KG1 (cell line): ENCODE measurements at places on chromosomes 5 and 9.

DNA sequence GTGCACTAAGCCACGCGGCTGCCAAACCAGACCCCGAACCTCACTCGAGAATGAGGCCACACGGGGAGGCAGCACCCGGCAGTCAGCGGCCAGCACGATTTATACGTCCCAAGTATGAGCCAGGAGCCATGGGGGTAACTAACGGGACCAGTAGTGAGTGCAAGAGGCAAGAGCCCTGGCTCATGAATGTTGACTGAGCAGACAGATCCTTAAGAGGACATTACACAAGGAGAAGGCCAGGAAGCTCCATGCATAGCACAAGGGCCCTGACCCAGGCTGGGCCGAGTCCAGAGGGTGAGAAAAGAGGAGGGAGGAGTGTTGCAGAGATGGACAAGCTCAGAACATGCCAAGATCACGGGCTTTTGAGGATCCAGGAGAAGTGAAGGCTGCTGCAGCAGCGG is 58.6 kb upstream of the PHYKPL start:
- DNase-seq = no peak

- DNase-seq = no peak
Measured at GRCh38 chr9:15135164-15135792, 171.7 kb downstream of the TTC39B start.

DNA sequence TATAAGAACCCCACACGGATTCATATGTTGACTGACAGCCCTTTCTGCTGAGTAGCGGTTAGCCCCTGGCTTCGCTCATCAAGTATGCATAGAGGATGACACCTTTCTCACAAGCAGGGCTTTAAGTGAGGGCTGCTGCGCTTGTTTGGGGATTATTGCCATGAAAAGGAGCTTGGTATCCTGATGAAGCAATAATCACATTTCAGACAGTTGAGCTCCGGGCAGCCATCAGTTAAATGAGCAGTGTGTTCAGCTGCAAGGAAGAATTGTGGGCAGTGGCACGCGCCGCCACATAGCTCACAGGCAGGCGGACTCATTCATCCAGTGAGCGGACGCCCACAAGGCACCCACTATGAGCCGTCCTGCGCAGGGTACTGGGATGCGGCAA is 77.6 kb downstream of the NEK6 start:
- no peak for DNase-seq

- no peak for DNase-seq
Measured at GRCh38 chr5:44885903-44886302, 77.2 kb downstream of the MRPS30 start.

DNA sequence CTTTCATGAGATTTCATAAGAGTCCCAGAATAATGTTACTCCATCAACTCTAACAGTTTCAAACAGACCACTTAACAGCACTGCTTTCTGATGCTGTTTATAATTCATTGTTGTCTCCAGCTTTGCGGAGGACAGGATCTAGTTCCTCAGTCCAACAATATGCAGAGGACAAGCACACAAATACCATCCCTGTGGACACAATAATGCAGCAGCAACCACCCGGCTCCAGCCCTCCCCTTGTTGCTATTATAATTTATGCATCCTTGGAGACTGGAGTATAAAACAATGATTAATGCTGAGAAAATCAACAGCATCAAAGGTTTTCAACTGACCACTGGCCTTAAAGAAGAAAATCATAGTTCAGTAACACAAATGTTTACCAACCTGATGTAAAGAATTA is 108.3 kb downstream of the DENND1A start:
- no peak for DNase-seq

GRCh38 chr5:133129289-133129688 is 77.5 kb downstream of the HSPA4 start:
- no peak for DNase-seq

- no peak for DNase-seq
Measured at GRCh38 chr5:124043456-124043855, 531.5 kb downstream of the CSNK1G3 start.

DNA sequence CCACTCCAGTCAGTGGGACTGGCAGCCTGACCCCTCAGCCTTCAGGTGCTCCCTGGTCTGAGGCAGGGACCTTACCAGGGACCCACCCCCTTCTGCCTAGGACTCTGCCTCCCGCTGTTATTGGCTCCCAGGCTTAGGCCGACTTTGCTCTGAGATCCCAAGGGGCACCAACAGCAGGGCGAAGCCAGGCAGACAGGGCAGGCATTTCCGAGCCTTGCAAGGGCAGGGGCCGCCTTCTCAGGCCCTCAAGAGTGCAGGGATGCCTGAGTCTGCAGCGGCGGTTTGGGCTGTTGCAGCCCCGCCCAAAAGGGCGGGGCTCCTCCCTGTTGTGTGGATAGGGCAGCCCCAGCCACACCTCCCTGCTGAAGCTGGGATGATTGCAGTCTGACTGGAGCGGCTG is 644.6 kb downstream of the PRR16 start:
- DNase-seq = no peak

DNA sequence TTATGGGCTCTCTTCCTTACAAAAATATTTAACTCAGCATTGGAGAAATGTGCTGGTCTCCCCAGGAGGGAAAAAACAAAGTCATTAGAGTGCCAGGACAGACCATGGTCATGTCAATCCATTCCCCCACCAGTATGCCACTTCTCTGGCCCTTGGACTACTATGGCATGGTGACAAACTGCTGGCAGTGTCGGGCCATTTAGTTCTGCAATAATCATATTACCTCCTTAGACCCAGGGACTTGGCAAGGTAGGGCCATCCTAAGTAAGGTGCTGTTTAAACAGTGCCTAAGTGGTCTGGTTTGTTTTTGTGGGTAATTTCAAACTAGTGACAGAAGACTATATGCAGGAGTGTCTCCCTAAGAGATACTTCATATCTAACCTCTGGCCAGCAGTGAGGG is 177.8 kb upstream of the STK32A start:
- no peak for DNase-seq

- DNase-seq = no peak
Measured at GRCh38 chr5:124764992-124765611, 18.7 kb upstream of the ZNF608 start.

DNA sequence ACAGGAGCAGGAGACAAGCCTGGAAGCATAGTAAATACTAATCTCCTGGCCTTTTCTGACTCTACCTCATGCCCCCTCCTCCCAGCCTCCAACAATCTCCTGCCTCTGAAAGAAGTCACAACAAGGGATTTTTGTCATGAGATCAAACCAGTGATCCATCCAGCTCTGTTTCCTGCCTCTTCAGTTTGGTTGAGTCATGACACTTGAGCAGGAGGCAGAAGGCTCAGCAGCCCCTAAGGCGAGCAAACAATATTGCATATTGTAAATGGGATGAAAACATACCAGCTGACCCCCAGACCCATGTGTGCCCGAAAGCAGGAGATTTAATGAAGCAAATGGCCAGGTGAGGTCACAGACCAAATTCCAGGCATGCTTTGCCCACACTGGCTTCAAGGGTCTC is 272.8 kb downstream of the GAS1 start:
- DNase-seq = no peak

GRCh38 chr9:81389569-81389993 is 299.8 kb downstream of the TLE1 start:
- no peak for DNase-seq

DNA sequence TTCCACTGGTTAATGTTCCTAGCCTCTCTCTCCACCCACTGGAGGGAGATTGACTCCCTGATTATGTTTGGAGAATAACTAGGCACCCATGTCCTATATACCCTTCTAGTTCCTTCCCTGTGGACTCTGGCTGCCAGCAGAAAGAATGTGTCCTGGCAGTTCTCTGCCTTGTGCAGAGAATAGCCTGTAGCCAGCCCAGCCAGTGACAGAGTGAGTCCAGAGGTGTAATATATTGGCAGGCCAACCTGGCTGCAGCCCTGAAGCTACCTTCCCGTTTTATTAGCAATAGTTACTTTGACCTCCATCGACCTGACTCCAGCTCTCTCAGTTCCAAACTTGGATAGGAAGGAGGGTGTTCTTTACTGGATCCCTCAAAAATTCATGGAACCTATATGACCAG is 8.1 kb downstream of the SETD9 start:
- no peak for DNase-seq

DNA sequence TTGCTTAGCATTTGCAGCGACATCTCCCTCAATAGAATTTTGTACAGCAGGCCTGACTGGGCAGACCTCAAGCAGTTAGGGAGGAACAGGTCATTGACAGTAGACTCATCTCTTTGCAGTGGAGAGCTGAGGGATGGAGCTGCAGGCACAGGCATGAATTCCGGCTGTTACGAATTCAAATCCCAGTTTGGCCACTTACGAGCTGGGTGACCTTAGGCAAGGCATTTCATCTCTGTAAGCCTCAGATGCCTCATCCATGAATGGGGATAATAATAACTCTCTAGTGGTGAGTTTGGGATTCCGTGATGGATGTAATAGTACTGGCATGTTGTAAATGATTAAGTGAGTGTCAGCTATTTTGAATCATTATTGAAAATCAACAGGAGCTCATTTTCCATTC is 195.3 kb downstream of the SEMA6A start:
- no peak for DNase-seq

- DNase-seq = no peak
Measured at GRCh38 chr5:172426086-172426485, 28.2 kb downstream of the SH3PXD2B start.

GRCh38 chr9:93617273-93617672 is 40.9 kb downstream of the PHF2 start:
- no peak for DNase-seq

GRCh38 chr5:34660444-34660843 is 4.3 kb downstream of the RAI14 start:
- DNase-seq = no peak

DNA sequence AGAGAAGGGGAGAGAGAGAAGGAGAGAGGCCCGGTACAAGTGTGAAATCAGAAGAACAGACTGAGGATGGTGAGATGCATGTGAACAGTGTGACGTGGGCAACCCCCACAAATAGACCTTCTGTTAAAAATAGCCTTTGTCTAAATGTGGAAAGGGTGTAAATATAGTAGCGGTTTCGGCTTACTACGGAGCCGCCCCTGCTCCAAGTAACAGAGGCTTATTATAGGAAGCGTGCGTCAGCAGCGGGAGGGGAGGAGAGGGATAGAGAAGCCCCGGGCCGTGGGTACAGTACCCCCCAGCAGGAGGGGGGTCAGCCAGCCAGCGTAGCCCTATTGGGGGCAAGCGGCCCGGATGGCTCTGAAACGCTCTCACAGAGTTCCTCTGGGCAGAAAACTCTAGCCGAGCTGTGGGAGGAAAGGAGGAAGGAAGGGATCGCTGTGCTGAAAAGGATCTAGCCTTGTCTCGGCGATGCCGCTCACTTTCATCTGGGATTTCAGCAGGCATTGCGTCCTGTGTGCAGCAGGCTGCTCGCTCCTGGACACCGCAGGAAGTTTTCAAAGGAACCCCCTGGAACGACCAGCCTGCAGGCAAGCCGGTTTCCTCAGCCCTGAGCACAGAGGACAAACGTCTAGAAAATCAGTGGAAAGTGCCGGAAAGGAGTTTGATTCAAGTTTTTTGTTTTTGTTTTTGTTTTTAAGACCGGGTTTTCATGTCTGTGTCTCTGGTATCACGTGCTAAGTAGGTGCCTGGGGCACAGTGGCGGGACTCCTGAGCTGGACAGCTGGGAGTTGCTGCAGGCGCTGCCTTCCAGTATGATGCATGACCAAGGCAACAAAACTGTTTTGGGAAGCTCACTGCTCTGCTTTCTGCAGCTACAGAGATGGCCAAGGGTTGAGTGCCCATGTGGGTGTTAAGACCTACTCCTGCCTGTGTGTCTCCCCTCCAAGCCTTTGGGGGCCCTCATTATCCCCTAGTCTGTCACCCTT is 146.6 kb downstream of the SEC61B start:
- DNase-seq = peak; percentile 23

- DNase-seq = no peak
Measured at GRCh38 chr5:28864006-28864405, 1825.6 kb upstream of the CDH9 start.

GRCh38 chr5:95734187-95734586 is 3.1 kb downstream of the RHOBTB3 start:
- DNase-seq = no peak

GRCh38 chr5:17096952-17097695 is 120.3 kb upstream of the BASP1 start:
- no peak for DNase-seq

- no peak for DNase-seq
Measured at GRCh38 chr5:112681481-112681908, 56.2 kb upstream of the APC start.

DNA sequence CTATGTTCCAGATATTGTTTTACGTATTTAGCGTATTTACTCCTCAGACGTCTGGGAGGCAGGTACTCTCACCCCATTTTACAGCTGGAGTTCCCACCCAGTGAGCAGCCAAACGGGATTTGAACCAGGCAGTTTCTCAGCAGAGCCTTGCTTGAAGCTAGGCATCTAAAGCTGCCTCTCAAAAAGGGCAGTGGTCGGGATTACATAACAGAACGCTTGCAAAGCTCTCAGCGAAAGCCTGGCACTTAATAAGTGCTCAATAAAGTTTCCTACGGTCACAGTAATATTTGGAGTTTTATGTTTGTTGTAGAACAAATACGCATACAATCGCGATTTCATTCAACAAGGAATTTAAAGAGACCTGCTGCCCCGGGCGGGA is 286 bp upstream of the BSPRY start:
- DNase-seq = no peak

DNA sequence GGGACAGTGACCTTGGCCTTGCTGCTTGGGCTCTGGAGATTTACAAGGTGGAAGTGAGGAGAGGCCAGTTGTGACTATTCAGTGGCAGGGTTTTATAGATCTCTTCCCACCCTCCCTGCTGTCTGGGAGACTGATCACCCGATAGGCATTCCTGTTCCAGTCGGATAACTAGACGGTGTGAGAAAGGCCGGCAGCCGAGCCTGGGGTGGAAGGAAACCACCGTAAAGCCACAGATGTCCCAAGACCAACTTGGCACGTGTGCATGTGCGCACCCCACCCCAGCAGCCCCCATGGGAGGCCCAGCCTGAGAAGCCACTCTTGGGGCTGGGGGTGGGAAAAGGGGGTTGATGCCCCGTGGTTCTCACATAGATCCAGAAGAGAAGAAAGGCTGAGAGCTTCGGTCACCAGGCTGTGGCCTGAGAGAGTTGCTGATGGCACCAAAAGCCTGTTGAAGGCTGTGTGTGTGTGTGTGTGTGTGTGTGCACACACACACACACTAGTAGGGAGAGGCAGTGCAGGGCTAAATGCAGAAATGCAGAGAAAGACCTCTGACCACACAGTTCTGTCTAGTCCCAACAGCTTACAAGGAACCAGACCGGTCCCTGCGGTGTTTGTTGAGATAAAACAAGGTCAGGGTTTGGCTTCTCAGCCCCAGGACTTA is 225.8 kb downstream of the FANCC start:
- DNase-seq = no peak

DNA sequence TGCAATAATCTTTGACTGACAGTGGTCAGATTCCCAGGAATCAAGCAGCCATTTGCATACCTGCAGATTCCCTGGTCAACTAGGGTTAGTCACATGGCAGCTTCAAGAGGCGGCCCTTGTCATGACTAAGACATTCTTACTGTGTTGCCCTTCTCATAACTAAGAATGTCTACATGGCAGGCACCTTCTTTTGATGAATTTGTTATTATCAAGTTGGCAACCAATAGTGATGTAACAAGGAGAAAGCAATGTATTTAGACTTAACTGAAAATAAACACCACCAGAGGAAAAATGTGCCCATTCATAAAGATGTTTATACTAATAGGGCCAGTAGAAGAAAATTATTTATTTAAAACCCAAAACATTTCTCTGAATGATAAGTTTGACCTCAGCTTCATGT is 215.6 kb downstream of the TLE1 start:
- DNase-seq = no peak
